ENCODE measurements at places on chromosomes 4 and X.
A peak's percentile ranks its signal among the peaks of the same experiment; 100 is the strongest.

DNA sequence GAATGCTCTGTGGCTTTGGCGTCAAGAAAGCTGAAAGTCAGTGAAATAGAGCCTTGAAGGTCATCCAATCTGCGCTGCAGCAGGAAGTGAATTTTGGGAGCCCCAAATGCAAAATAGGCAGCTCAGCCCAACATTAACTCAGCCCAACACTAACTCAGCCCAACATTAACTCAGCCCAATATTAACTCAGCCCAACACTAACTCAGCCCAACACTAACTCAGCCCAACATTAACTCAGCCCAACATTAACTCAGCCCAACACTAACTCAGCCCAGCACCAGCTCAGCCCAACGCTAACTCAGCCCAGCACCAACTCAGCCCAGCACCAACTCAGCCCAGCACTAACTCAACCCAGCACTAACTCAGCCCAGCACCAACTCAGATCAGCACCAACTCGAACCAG, 71.5 kb downstream of the SORBS2 start:
- no peak for DNase-seq

DNA sequence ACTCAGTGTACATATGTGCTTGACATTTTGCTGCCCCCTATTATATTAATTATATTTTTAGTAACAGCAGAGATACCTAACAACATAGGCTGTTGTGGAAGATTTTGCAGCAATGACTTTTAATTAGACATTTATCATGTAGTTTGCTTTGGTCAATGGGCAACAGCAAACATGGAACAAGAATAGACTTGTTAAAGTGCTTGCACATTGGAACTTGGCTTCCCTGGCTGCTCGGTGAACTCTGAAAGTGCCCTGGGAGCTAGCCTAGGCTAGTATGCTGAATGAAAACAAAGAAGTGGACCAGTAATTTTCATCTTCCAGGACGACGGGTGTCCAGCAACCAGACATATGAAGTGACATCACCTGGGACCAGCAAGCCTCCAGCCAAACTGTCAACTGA, 1157.1 kb downstream of the ARAP2 start:
- no peak for DNase-seq

DNA sequence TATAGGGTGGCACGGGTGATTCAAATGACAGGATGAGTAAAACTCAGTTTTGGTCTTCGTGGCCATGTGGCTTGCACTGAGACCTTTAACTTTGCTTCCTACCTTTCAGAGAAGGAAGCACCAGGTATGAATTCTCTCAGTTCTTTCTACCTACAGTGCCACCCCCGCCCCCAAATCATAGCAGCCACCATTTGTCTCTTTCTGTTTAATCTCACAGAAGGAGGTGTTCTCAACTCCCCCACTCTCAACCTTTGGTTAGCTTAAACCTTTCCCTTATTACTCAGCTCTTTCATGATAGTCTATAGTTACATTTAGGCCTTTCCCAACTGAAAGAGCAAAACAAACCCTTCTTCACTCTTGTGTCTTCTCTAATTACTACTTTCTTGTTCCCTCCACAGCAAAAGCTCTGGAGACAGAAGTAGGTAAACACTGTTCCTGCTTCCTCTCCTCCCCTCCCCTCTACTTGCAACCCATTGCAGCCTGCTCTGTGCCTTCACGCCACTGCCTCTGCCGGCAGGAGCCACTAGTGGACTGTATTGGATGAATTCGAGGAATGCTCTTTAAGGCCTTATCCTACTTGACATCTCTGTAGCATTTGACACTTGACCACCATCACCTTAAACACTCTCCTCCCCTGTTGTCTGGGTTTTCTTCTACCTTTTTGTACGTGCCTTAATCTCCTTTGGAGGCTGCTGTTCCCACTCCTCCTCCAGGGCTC, 123.7 kb downstream of the AFF1 start:
- no peak for DNase-seq

- DNase-seq = no peak
These were observed 4.0 kb downstream of the CDKN2AIP start for GRCh38 chr4:183448436-183448835.

DNA sequence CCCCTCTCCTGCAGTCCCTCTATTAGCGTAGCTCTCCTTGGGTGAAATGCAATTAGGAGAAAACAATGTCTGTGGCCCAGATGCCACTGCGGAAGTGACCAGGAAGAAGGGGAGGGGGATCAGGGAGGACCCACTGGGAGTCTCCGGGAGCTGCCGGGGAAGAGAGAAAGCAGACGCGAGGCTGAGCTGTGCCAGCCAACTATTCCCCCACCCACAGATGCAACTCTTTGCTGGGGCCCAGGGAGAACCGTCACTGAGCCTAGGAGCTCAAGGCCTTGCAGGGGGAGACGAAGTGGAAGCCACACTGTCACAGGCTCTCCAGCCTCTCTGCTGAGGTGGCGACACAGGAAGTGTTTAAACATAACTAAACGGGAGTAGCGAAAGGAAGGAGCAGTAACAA, 149.2 kb downstream of the BCOR start:
- no peak for DNase-seq

DNA sequence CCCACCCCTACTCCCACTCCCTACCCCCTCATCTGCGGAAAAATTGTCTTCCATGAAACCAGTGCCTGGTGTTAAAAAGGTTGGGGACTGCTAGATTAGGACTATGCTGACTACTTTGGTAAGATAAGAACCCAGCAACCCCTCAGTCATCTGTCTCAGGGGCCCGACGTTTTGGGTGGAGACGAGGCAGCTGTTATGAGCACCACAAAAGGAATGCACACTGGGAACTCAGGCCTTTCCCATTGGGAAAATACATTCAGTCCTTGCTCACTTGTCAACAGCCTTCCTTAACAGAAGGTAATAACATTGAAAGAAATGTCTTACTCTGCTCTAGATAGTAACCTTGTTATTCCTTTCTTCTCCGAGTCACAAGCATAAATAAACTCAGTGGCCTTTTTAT, 310.8 kb downstream of the AFF2 start:
- DNase-seq = peak; percentile 5
